ENCODE measurements at places on chromosomes 5 and 9.

- no peak for DNase-seq
Measured at GRCh38 chr9:136467766-136468165, 15.1 kb downstream of the SEC16A start.

- no peak for DNase-seq
Measured at GRCh38 chr5:146284016-146284415, 54.6 kb upstream of the POU4F3 start.

- DNase-seq: no peak
Measured at GRCh38 chr9:134420974-134421432, 94.7 kb downstream of the RXRA start.

DNA sequence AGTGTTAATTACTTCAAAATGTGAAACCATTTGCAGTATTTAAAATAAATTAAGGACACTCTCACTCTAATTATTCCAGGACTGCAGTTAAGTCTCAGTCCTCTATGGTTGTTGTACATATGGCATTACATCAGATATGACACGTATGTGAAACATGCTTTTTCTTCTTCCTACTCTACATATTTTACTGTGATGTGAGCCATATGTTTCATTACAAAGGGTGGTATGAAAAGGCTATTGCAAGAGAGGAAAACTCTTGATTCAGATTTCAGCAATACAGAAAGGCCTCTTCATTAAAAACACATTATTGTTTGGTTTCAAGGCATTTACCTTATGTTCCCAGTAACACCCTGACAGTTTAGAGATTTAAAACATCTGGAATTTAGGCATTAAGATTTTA lies 964.5 kb upstream of the DMAC1 start:
- no peak for DNase-seq

GRCh38 chr5:11602298-11602697 lies 301.9 kb downstream of the CTNND2 start:
- DNase-seq: no peak

GRCh38 chr5:125129151-125129806 lies 382.8 kb upstream of the ZNF608 start:
- no peak for DNase-seq
